ENCODE measurements at places on chromosomes 1 and 21. TPM values are rescaled to one million over a fixed set of nuclear protein-coding genes. Genes with fewer than 3 reads are reported as not detected.

DNA sequence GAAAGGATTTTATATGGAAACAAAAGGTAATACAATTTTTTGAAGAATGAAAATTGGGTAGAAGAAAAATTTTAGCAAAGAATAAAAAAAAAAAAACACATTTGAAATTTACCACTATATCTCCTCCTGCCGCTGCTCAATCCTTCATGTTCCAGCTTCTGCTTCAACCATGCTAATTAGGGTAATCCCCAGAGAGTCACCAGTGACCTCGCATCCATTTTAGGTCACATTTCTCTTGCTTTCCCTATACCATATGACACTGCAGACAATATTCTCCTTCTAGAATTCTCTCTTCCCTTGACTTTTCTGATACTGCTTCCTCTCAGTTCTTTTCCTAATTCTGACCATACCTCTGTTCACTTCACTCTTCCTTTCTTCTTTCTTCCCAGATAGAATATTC lies 237.1 kb downstream of the USH2A start:
- DNase-seq, result no peak

Gene ADCY10
- 0.39 TPM for total RNA-seq

DNA sequence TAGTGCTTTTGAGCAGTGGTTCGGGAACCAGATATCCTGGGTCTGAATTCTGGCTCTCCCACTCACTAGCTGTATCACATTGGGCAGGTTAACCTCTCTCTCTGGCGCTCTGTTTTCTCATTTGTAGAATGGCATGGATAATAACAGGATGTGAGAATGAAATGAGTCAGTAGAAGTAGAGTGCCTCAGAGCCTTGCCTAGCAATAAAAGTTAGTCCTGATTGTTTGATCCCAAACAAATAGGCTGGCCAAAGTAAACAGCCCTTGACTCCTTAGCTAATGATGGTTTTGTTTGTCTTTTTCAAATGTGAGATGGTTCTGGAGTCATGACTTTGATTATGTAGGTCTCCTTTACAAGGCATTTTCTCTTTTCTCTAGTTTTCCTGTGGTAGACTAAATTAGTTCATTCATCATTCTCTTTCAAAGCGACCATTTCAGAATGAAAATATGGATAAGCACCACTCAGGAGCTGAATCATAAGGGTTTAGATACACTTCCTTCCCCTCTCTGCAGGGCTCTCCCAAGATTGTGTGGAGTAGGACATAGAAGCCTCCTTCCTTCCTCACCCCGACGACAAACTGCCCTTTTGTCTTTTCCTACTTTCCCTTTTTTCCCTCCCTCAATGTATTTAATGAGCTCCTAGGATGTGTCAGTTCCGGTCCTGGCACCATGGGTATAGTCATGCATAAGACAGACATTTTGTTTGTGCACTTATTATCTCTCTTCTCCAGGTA lies 23.1 kb downstream of the KIAA0040 start:
- DNase-seq, result no peak

Gene CD5L
- total RNA-seq, result not detected

Gene AIRE
- 0.12 TPM for total RNA-seq

DNA sequence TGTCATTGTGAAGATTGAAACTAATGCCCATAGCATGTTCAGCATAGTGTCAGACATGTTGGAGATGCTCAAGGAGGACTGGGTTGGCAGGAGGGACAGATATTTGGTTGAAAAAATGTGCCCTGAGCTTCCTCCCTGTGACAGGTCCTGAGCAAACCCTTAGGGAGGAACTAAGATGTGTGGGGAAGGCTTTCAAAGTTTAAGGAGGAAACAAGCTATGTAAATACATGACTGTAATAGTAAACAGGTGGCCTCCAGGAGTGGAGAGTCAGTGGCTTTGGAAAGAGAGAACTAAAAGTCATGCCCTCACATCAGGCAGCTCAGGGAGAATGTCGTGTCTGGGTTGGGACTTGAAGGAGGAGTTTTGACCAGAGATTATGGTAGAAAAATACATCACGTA lies 9.7 kb upstream of the KIRREL1 start:
- DNase-seq, result no peak

DNA sequence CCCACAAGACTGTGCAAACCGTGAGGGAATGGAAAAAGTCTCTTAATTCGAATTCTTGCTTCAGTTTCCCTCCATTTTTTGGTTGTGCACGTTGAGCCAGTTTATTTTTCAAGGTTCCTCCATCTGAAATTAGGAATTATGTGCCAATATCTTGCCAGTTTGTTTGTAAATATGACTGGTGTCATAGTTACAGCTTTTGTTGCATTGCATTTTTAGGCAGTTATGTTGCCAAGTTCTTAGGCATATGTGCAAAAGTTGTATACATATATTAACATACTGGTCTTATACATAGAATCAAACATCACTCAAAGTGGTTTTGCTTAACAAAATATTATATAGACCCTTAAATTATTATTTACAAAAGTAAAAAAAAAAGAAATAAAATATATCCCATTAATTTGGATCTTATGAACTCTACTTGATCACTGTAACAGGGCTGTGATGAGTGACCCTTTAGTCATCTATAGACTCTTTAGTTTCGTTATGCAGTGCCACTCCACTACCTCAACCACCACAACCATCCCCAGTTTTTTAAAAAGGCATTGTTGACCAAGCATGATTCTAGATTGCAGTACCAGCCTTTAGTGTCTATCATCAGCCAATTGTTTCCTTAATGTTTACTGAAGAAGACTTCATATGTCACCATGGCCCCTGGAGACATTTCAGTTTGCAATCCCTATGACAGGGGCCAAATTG lies 20.9 kb upstream of the DYNLT5 start:
- no peak for DNase-seq

Gene TAF5L
- 17.4 TPM for total RNA-seq

Gene SPRR2F
- 5.1 TPM for total RNA-seq

GRCh38 chr1:78884685-78885452 lies 121.7 kb downstream of the ADGRL4 start:
- DNase-seq, result no peak

Gene MYCL
- total RNA-seq, result 36.5 TPM

DNA sequence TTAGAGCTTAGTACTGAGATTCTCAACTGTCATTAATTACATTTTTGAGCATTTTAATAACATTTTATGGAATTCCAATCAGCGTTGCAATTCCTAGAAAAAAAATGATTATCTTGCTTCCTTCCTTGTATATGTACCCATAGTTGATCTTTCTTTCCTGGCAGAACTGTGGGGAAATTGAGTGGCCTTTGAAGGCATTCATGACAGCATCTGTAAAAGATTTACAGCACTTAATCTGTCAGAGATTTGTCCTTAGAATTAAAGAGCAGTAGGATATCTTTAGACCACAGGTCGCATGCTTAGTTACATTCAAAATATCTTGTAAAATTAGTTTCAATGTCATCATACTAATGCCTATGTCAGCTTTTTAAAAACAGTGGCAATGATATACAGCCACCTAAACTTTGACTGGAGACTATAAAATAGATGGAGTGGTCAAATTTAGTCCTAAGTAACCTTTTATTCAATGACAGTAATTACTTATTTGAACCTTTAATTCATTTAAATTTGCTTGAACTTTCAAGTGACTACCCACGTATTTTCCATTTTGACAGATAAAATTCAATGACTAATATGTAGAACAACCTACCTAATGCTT lies 692.0 kb downstream of the NCAM2 start:
- no peak for DNase-seq

DNA sequence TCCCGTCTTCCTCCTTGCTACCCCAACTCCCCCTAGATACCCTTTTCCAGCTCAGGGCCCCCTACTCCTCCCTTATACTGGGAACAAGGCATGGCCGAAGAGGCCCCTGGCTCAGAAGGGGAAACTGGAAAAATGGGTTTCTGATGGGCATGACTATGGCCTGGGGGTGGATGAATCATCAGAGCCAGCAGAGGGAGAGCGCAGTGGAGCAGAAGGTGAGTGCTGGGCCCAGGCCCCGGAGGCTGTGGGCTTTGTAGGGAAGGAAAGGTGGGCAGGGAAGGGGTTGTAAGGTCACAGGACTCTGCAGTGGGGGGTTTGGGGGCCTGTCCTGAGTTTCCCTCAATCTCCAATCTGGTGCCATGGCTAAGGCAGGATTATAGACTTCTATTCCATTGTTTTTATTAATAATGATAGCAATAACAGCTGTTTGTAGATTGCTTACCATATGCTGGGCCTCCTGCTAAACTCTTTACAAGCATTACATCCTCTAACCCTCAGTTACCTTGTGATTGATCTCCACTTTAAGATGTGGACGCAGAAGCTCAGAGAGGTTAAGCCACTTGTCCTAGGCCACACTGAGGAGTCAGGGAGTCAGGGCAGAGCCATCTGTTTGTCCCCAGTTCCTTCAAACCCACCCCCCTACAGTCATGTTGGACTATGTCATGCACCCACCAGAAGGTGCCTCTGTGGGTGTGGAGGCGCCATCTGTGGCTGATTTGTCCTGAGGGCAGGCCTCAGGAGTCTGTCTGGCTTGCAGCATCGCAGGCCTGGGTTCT lies 36.2 kb upstream of the ZNF362 start:
- no peak for DNase-seq

GRCh38 chr1:91189096-91189495 lies 167.3 kb upstream of the ZNF644 start:
- DNase-seq, result no peak

Gene TNFSF4
- 0.58 TPM for total RNA-seq

DNA sequence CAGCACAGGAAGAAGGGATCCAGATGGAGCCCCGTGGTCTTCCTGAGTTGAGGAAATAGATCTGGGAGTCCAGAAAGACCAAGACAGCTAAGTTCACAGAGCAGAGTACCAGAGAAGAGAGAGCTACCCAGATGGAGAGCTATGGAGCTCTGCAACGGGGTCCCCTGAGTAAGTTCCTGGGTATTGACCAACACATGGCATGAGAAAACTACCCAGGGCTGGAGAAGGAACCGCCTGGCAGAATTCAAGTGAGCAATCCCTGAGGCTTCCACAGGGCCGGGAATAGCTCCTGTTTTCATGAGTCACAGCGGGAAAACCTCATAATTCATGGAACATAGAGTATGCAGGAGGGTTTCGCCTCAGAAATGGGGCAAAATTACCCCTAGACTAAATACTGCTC lies 19.7 kb downstream of the STPG1 start:
- DNase-seq, result no peak

DNA sequence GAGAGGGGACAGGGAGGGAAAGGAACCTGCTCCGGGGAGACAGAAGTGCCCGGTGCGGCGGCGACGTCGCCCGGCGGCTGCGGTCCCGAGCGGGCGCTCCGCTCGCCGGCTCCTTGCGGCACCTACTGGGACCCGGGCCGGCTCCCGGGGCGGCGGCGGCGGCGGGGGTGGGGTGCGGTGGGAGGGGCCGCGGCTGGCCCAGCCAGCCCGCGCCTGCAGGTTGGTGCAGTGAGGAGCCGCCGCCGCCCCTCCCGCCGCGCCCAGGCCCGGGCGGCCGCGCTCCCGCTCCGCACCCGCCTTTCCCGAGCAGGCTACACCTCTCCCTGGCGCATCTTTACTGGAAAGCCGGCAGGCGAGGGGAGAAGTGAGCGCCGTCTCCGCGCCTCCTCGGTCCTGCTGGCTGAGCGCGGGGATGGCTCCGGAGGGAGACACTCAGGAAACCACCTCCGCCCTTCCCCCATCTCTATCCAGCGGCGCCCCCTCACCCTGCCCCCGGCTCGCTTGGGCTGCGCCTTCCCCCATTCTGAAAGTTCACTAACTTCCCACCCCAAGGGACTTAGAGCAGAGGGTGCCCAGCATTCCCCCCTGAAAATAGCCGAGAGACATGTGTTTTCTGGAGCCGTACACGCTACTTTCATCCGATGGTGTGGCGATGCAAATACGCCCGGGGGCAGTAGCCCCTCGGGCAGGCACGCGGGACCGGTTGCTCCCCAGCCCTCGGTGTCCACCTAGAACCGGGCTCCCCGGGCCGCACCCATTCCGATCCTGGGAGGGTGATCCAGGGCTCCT lies at the start of gene PLD5:
Gene PLD5 (minus strand): TSS at position 127 of the 789 bp plus-strand sequence.
- no peak for DNase-seq

Gene CYP4A22
- not detected for total RNA-seq

- no peak for DNase-seq
Observed at GRCh38 chr1:8567146-8567545, 249.2 kb downstream of the SLC45A1 start.

- no peak for DNase-seq
Observed at GRCh38 chr21:31753949-31754707, 22.2 kb upstream of the SCAF4 start.

Gene KIF26B
- total RNA-seq, result 6.1 TPM

Gene LDLRAD1
- 1.5 TPM for total RNA-seq

DNA sequence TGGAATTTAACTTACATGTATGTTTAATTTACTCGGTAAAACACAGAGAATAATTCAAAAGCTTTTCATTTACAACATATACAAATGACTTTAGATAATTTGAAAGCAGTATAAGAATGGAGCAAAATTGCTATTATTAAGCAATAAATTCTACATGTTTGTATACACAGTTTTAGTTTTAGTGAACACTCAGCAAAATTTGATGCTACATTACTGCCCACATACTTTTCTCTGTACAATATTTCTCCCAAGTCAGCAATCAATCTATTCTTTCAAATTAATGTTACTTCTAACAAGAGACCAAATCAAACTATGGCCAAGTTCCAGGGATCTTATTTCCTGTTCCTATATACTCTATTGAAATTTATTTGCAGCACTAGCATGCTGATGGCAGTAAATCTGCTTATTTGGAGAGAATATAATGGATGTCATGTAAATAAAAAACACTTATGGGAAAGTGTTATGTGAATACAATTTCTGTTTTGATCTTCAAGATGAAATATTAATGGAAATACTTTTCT lies 82.6 kb upstream of the BRINP3 start:
- DNase-seq, result no peak

DNA sequence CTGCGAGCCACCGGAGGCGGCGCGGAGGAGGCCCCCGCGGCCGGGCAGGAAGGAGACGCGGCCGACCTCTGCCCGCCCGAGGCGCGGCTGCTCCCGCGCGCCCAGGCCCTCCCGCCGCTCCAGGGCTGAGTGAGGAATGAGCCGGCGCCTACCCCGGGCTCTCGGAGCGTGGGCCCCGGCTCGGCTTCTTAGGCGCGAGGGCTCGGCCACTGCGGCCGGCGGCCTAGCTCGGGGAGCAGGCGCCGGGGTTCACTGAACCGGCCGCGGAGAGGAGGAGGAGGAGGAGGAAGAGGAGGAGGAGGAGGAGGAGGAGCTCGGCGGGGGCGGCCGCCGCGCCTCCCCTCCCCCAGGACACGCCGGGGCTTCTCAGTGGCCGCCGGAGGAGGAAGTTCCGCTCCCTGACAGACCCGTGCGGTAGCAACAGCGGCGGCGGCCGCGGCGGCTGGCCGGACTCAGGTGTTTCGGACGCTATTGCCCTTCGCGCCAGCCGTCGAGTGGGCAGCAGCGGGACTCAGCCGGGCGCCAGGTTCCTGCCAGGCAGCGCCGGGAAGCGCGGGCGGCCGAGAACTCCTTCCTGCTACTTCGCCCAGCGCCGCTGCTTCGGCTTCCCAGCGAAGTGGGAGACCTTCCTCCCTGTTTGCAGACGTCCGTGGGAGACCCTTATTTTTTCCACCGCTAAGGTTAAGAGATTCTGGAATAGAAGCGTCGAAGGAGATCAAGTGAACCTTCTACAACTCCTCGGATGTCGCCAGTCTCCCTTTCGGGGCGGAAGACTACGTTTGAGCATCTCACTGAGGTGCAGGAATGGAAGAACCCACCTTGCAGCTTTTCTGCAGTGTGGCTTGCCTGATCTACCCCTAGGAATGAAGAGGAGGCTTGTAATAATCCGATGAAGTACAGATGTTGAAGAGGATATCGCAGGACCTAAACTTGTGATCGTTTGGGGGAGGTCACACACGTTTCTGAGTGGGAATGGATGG lies at the start of gene MAN1A2:
Gene MAN1A2 (plus strand): TSS at position 404 of the 980 bp plus-strand sequence. CDS start 735 bp downstream, outside the sequence.
- DNase-seq, result peak; percentile 84
